NCI-H2227 treated with DMSO at 0.1 percent for 48 hours (cell line): ENCODE measurements at places on chromosomes 6 and 20.
A peak's percentile ranks its signal among the peaks of the same experiment; 100 is the strongest.

GRCh38 chr6:52489881-52490280, 69.7 kb downstream of the EFHC1 start:
- no peak for DNase-seq

DNA sequence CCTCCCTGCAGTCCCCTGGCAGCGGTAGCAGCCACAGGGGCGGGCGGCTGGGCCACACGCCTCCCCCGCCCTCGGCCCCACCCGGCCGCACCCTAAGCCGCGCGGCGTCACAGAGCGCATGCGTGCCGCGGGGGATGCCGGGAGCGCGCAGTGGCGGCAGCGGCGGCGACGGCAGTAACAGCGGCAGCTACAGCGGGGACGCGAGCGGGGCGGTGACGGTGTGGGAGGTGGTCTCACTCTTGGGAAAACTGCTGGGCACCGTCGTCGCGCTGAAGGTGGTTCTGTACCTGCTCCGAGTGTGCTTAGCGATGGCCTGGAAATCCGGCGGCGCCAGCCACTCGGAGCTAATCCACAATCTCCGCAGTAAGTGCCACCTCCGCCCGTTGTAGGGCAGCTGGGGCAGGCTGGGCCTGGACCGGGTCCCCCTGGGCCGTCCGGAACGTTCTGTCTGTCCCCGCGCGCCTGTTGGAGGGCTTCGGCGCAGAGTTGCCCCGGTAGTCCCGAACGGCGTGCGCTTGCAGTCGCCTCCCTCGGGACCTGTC, at the start of gene PCMT1:
PCMT1 (plus strand) TSS at position 148 of the 542 bp plus-strand sequence; CDS start at position 309, 161 bp downstream.
- peak; percentile 77 for DNase-seq

- no peak for DNase-seq
These were observed 51.1 kb downstream of the RCAN2 start for GRCh38 chr6:46440141-46440540.

DNA sequence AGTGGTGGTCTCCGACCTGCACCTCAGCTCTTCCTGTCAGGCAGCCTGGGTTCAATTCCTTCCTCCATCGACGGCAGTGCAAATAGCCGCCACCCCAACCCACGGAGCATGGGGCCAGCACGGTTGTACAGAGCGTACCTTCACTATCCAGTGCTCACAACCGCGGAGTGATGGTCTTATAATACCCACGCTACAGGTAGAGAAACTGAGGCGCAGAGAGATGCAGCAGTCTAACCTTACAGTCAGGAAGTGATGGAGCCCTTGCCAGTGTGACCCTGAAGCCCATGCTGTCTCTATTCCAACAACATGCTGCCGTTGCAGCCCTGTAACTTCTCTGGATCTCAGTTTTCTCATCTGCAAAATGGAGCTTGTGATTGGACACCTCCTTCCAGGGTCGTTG, 11.0 kb downstream of the SCRT2 start:
- no peak for DNase-seq

DNA sequence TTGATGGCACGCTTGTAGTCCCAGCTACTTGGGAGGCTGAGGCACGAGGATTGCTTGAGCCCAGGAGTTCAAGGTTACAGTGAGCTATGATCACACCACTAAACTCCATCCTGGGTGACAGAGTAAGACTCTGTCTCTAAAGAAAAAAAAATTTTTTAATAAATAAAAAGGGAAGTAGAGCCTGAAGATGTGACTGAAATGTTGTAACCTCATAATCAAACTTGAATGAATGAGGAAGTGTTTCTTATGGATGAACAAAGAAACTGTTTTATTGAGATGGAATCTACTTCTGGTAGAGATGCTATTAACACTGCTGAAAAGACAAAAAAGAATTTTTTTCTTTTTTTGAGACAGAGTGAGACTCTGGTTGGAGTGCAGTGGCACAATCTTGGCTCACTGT, 6.7 kb downstream of the MAK start:
- DNase-seq = no peak

GRCh38 chr6:18262702-18263417, 1.5 kb downstream of the DEK start:
- DNase-seq = peak; percentile 26

- no peak for DNase-seq
These were observed 1.7 kb downstream of the CNKSR3 start for GRCh38 chr6:154508573-154509375.

DNA sequence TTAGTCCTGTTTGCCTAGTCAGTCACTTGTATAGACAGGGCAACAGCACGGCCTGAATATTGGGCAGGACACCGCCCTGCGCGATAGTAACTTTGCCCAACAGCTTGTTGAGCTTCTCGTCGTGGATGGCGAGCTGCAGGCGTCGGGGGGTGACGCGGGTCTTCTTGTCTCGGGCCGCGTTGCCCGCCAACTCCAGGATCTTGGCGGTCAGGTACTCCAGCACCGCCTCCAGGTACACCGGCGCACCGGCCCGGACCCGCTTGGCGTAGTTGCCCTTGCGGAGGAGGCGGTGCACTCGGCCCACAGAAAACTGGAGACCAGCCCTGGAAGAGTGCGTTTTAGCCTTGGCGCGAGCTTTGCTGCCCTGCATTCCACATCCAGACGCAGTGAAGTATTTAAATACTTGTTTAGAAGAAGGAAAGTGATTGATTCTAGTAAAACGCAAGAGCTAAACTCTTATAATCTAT, 92.8 kb upstream of the BTN3A2 start:
- no peak for DNase-seq

DNA sequence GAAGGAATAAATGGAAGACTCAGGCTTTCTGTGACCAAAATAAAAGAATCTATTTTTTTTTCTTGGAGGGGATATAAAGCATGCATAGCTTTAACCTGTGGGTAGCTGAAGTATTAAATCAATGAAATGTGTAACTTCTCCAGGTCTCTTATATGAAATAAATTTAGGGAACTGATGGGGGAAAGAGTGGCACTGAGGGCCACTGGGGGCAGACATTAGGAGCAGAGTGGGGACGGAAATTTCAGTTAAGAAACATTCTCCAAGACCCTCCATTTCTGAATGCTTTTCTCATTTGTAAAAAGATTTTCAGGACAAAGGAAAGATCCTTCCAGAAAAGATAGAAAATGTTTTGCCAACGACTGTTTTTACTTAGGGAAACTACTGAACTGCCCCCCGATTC, 131.0 kb downstream of the GPX5 start:
- no peak for DNase-seq

GRCh38 chr6:109299265-109299607, 83.0 kb downstream of the CD164 start:
- DNase-seq = no peak
